Testis (tissue), 5 donors: ENCODE measurements at places on chromosomes 13 and 19.

DNA sequence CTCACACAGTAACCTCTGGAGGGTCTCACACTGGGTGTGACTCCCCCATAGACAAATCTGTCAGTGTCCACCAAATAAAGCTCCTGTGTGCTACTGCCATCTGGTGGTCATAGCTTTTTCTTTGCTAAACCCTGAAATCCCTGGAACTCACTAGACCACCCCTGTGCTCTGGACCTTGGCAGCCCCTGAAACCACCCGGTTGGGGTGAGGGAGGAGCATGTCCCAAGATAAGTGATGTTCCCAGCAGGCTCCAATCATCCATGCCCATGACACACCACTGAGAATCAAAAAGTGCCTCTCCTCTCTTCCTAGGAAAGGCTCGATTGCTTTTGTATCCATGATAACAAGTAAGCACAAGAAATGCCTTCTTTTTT, 6.5 kb upstream of the HSD17B14 start:
- DNase-seq, result peak; percentile 65

- DNase-seq, result no peak
Measured at GRCh38 chr13:62799931-62800436, 1384.3 kb upstream of the PCDH20 start.

DNA sequence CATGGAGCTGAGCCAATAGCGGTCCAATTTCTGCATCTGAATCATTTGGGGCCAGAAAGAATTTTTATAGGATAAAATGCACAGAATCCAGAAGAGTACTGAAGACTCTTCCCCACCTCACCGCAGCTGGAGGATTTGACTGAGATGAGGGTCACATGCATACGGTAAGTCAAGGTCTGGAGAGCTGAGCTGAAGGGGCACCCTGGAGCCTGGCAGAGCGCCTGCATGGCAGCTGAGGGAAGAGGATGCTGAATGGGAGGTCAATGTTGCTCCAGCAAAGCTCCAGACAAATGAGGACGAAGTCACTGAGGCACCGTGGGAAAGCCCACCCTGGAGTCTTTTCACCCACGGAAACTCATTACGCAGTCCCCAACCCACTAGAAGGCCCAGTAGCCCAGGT, 43.4 kb upstream of the ATP12A start:
- DNase-seq, result no peak

DNA sequence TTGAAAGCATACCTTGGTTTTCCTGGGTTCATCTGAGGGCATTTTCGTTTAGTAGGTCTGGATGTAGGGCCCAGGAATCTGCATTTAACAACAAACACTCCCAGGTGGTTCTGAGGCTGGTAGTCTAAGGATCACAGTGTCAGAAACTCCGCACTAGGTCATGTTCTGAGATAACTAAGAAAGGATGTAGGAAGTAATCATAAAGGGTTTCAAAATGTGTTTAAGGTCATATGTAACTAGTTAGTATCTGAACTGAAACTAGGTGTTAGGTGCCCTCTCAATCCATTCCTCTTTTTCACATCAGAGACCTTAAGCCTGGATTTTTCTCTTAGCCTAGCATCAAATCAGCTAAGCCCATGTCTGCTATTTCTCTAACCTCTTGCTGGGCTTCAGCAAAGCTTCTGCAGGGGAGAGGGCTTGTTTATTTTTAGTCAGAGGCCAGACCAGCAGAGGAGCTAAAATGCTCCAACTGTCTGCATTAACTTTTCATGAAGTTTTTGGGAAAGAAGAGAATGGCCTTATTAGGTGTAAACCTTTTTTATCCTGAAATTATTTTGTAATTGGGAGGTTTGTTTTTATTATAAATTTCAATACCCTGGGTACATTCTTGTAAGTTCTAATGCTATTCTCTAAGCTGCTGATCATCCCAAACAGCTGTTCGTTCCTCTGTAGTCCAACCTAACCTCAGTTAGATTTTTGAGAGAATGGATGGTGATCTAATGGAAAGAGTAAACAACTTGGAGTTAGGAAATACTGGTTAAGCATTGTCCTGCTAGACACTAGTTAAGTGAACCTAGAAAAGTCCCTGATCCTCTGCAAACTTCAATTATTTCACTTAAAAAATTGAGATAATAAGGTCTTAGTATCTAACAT, 262.8 kb upstream of the RFC3 start:
- no peak for DNase-seq

DNA sequence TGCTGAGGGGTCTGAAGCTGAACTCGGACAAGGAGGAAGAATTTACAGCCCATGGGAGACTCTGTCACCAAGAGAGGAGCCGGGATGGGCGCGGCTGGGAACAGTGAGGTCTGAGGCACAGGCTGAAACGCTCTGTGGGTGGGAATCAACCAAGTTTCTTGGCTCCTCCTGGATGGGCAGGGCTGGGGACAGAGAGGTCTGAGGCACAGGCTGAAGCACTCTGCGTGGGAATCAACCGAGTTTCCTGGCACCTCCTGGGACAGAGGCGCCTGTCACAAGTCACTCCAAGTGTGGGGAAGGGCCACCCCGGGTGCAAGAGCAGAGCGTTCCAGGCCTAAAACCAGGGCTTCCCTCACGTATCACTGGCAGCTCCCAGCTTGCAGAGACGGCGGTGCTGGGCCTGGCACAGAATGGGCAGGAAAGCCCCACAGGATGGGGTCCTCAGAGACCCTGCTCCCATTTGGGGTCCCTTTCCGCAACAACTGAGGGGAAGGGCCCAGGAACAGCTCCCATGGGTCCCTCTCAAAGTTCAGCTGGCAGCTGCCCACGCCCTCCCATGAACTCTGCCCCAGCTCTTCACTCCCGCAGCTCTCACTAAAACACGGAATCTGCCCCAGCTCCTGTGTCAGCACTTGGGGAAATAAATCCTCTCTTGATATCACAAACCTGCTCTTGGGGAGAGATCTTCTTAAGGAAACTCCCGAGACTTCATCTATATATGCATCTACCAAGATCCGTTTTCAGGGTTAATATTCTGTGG, 18.5 kb downstream of the AP3D1 start:
- peak; percentile 66 for DNase-seq

DNA sequence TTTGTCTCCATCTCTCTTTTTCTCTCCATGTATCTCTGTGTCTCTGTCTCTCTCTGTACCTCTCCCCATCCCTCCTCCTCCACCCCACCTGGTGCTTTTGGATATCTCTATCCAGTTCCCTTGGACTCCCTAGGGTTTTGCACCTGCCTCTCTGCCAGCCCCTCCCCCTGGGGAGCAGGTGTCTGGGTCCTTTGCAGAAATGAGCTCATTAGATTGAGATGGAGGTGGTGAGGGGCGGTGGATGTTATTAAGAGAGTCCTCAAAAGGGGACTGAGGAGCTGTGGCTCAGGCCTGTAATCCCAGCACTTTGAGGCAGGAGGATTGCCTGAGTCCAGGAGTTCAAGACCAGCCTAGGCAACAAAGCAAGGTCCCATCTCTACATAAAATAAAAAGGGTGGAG, 2.1 kb downstream of the KCNN4 start:
- no peak for DNase-seq

DNA sequence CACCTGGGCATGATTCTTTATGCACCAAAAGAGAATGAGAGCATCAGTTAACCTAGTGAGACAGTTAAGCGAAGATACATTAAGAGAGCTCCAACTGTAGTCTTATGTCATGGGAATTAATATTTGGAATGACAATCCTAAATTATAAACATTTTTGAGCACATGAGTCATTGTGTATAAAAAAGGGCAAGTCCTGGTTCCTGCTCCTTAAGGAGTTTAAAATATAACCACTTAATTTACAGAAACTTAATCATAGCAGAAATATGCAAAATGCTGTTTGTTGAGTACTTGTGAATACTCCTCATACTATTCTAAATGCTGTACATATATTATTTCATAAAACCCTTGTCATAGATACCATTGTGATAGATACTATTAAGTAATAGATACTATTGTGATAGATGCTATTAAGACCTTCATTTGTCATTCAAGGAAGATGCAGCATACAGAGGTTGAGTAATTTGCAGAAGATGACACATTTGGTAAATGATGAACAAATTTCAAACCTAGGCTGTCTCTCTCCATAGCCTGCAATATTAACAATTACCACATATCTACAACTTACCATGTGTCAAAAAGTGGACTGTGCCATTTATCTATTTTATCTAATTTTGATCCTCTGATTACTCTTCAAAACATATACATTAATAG, 301.0 kb downstream of the TBC1D4 start:
- DNase-seq, result no peak

GRCh38 chr13:26503826-26504594, 53.5 kb upstream of the WASF3 start:
- peak; percentile 33 for DNase-seq

GRCh38 chr19:16309643-16310042, 15.0 kb upstream of the KLF2 start:
- DNase-seq, result no peak

GRCh38 chr13:53759016-53759415, 730.4 kb downstream of the OLFM4 start:
- no peak for DNase-seq

- no peak for DNase-seq
Measured at GRCh38 chr19:3969435-3970312, 1.2 kb downstream of the DAPK3 start.

GRCh38 chr19:6868351-6868750, 19.0 kb upstream of the ADGRE1 start:
- DNase-seq, result peak; percentile 84

- no peak for DNase-seq
Measured at GRCh38 chr13:65188721-65189120, 2041.4 kb downstream of the PCDH9 start.

DNA sequence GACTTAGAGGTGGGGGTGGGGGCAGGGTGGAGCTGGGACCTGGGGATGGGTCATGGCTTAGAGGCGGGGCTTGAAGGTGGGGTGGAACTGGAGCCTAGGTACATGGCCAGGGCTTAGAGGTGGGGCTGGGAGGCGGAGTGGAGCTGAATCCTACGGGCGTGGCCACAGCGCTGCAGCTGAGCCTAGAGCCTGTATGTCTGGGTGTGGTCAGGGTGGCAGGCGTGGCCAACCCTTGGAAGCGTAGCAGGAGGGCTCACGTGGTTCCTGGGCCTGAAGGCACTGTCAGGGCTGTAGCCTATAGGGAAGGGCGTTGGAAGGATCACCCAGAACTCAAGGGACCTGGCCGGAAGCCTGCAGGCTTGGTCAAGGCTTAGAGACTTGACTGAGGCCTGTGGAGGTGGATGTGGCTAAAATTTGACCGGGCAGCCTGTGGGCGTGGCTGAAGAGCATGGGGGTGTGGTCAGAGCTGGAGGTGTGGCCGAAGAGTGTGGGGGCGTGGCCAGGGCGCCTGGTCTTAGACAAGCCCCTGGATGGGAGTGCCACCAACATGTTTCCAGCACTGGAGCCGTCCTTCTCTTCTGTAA, 24.3 kb downstream of the COLGALT1 start:
- peak; percentile 66 for DNase-seq

DNA sequence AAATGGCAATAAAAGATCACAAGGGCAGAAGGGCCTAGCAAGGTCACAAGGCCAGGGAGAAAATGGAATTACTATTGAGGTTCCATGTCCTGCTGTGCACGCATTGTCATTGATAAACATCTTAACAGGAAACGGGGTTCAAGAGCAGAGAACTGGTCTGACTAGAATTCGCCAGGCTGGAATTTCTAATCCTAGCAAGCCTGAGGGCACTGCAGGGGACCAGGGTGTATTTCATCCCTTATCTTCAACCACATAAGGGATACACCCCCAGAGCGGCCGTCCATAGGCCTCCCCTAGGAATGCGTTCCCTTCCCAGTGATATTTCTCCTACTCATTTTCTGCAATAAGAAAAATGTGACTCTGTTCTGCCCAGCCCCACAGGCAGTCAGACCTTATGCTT, 19.5 kb downstream of the ERICH4 start:
- no peak for DNase-seq

DNA sequence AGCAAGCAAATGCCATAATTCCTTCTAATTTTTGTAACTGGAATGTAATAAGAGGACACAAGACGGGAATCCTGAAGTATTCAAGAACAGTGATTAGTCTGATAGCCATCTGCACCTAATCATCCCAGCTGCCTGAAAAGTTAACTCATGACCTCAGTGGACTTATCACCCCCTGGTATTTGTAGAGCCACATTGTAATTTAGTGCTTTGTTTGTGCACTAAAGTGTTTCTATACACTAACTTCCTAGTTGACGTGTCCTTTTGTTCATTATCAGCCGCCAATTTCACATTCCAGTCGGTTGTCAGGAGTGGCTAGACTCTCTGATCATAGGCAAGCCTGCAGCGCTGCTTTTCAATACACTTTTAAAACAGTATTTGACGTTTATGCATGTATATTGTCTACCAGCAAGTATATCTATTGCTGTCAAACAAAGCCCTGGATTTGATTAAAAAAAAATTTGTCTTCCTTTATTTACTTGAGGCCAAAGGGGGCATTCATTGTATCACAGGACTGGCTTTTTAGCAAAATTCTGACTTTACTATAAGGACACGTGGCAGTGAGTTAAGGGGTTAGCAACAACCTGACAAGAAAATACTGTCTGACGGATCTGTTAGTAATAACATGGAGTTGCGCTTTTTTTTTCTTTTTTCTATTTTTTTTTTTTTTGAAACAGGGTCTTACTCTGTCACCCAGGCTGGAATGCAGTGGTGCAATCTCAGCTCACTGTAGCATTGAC, 10.4 kb upstream of the SOX21 start:
- no peak for DNase-seq

GRCh38 chr19:54275951-54276350, 5.0 kb downstream of the LILRB2 start:
- DNase-seq, result no peak

DNA sequence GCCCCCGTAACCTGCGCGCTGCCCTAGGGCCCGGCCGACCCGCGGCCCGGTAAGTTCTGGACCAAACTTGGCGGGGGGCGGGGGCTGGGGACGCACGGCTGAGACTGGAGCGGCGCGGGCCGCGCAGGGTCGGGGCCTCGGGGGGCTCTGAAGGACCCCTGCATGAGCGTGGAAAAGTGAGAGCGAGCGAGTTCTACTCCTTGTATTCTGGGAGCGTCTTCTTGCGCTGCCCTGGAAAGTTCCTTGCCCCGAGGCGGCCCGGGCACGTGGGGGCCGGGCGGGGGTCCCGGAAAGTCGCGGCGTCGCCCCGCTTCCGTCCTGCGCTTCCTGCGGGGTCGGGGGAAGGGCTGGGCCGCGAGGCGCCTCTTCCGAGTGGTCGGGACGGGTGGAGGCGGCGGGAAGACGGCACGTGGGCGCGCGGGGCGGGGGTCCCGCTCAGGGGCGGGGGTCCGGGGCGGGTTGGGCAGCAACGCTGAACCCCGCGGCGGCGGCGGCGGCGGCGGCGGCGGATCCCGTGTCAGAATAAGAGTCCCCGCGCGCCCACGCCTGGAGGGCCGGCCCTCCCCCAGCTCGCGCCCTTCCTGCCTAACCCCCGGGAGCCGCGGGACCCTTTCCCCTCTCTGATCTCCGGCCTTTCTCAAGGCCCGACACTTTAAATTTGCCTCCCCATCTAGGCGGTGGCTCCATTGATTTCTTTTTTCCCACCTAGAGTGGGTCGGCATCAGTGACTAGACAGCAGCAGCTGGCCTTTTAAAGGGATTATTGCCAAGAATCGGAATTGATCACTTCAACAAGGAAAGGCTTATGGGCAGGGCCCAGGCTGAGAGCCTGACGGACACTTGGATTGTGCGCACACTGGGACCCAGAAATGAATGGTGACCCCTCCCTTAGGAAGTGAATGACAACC, 749 bp downstream of the GATAD2A start:
- DNase-seq, result peak; percentile 54
